Epithelial cell of proximal tubule (primary cell): ENCODE measurements at places on chromosomes 3 and 15. TPM values are rescaled to one million over a fixed set of nuclear protein-coding genes. Genes with fewer than 3 reads are reported as not detected.

DNA sequence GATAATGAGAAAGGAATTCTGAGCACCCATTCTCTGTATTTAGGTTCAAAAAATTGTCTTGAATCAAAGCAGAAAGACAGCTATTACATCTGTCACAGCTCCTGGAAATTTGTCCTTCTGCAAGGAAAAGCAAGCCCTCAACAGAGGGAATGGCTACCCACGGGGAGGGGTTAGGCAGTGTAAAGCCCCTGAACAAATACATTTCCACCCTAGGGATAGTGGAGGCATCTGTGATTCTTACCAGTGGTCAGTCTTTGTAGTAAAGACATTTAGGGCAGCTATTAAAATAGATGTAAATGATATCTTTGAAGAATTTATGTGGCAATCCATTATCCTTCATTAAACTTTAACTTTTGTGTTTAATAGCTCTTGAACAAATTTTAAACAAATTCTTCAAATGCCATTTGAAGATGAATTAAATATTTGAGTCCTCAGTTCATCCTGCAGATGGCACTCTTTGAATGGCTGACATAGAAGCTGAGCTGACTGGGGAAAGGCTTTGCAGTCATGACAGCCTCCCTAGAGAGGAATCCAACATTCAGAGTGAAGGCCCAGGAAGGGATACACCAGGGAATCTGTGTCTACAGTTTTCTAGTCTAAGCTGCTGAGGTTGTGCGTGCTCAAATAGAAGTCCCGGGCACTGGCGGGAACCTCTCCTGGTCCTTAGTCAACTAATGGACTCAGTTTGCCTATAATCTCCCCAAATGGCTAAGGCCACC lies 359.7 kb upstream of the ROPN1 start:
- DNase-seq, result peak; percentile 38

DNA sequence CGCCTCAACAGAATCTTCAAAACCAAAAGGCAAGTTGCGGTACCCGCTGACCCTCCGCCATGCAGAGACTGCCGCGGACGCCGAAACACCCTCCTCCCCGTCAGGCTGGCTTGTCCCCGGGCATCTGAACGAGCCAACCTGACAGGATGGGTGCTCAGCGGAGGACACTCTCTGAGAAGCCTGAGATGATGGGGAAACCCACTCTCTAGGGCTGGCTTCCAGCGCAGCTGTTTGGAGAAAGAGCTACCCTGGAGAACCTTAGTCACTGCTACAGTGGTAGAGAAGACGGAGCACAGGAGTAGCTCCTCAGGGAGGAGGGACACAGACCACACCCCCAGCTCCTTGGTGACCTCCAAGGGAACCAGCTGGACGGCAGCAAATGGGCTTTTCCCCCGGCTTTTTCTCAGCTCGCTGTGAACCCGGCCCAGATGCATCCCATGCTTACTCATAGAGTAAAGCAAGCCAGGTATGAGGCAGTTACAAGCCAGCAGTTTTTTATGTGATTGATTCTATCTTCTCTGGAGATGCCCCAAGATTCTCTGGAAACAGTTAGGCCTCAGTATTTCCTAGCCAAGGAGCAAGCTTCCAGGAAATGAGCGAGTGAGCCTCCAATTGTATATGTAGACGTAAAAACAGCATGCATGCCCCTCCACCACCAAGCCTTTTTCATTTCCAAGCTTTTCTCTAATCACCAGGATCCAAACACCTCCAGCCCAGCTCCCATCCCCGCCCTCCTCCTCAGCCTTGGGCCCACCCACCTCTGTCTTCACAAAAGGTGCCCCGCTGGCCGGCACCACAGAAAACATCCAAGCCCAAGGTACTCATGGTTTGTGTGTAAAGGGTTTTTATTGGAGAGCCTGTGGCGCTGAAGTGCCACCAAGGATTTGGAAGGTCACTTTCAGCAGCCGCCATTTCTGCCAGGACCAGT lies 38.7 kb downstream of the FAM174B start:
- DNase-seq, result no peak

The ANKUB1 gene
- not detected in 2 replicates for total RNA-seq

The GOLGA8G gene
- not detected in 2 replicates for total RNA-seq

DNA sequence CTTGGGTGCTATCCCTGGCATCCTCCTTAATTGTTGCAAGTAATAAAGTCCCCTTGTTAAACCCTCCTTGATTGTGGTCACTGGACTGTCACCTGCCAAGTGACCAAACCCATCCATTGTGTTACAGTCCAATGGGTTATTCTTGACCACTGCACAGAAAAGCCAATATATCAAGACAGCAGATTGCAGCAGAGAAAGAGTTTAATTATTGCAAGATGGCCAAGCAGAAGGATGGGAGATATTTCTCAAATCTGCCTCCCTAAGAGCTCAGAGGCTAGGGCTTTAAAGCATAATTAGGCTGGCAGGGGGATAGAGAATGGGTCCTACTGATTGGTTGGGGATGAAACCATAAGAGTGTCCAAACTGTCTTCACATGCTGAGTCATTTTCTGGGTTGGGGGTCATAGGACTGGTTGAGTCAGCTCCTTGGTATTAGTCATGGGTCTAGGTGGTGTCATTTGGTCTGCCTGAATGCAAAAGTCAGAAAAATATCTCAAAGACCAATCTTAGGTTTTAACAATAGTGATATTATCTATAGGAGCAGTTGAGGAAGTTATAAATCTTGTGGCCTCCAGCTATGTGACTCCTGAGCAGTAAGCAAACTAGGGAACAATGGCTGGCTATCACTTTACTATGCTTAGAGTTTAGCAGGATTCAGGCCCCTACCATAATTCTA lies 19.1 kb upstream of the XYLB start:
- no peak for DNase-seq
